CD4-positive, CD25-positive, alpha-beta regulatory T cell (primary cell): ENCODE measurements at places on chromosomes 7 and 10. TPM values are rescaled to one million over a fixed set of nuclear protein-coding genes. Genes with fewer than 3 reads are reported as not detected.

- peaks cover 10% of the 10 kb centered on the region for H3K4me1 ChIP-seq
- DNase-seq = no peak
- no peak overlapping the region for H3K4me3 ChIP-seq
- H3K27me3 ChIP-seq = no peaks in the 10 kb centered on the region
- H3K36me3 ChIP-seq = no peaks in the 10 kb centered on the region
Measured at GRCh38 chr7:157476654-157477549, 140.1 kb downstream of the DNAJB6 start.

DNA sequence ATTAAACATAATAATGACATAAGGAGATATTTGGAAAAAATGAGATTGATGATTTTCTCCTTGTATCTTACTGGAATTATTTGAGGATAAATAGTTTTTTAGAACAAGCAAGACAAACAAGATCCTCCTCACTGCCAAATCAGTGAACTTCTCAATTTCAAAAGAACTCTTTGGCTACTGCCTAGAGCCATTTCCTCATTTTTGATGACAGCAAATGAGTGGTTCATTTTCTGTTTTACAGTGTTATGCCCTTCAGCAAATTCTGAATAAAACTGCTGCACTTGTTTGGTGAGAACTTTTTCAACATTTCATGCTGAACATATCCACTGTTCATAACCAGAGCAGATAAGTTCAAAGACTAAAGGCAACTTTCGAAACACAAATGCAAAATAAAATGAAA is 42.5 kb upstream of the AHR start:
- peaks cover under 1% of the 10 kb centered on the region for H3K4me1 ChIP-seq
- H3K36me3 ChIP-seq = no peaks in the 10 kb centered on the region
- H3K4me3 ChIP-seq = no peak overlapping the region

DNA sequence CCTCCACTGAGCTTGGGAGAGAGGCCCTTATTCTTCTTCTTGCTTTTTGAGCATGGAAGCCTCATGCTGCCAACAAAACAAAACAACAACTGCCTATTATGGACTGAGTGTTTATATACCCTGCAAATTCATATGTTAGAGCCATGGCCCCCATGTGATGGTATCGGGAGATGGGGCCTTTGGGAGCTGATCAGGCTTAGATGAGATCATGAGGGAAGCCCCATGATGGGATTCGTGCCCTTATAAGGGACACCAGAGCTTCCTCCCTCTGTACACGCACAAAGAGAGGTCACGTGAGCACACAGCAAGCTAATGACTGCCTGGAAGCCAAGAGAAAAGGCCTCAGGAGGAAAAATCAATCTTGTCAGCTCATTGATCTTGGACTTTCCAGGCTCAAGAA is 235.0 kb downstream of the FANK1 start:
- DNase-seq = no peak
- H3K27ac ChIP-seq = no peak overlapping the region
- no peaks in the 10 kb centered on the region for H3K36me3 ChIP-seq

HOXA13 gene
- not detected for total RNA-seq

GRCh38 chr10:1343176-1343575 is 287.0 kb downstream of the WDR37 start:
- H3K4me3 ChIP-seq = no peak overlapping the region
- no peak for DNase-seq
- no peaks in the 10 kb centered on the region for H3K36me3 ChIP-seq
- H3K27ac ChIP-seq = no peak overlapping the region

GRCh38 chr10:51121861-51122260 is 47.6 kb downstream of the PRKG1 start:
- no peak overlapping the region for H3K27ac ChIP-seq
- H3K36me3 ChIP-seq = no peaks in the 10 kb centered on the region
- no peak for DNase-seq
- H3K4me1 ChIP-seq = no peaks in the 10 kb centered on the region

OGDHL gene
- total RNA-seq = not detected

- H3K27ac ChIP-seq = no peak overlapping the region
- H3K4me1 ChIP-seq = no peaks in the 10 kb centered on the region
- H3K4me3 ChIP-seq = no peak overlapping the region
- peaks cover 2% of the 10 kb centered on the region for H3K27me3 ChIP-seq
Measured at GRCh38 chr7:141263983-141264382, 190.1 kb downstream of the TMEM178B start.

DNA sequence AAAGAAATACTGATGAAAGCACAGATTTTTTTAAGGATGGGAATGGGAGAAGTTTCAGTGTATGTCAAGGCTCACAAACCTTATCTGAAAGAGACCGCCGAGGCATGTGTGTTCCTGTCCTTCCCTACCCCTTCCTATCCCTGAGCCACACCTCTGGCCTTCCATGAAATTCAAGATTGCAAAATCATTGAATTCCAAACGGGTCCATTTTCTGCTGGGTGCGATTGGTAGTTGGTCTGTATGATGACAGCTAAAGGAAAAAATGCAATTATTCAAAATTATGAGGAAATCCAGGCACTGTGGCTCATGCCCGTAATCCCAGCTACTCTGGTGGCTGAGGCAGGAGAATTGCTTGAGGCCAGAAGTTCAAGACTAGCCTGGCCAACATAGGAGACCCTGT is 170.1 kb downstream of the ARHGAP12 start:
- no peak overlapping the region for H3K4me3 ChIP-seq
- peak overlapping the region; percentile 57 for H3K27ac ChIP-seq
- no peaks in the 10 kb centered on the region for H3K27me3 ChIP-seq
- H3K36me3 ChIP-seq = no peaks in the 10 kb centered on the region
- peaks cover 18% of the 10 kb centered on the region for H3K4me1 ChIP-seq

GRCh38 chr7:15554744-15555143 is 7.1 kb downstream of the AGMO start:
- no peaks in the 10 kb centered on the region for H3K4me1 ChIP-seq
- H3K27me3 ChIP-seq = no peaks in the 10 kb centered on the region
- no peak for DNase-seq
- no peak overlapping the region for H3K27ac ChIP-seq
- H3K36me3 ChIP-seq = no peaks in the 10 kb centered on the region

PLAC9 gene
- not detected for total RNA-seq

- H3K36me3 ChIP-seq = no peaks in the 10 kb centered on the region
- H3K4me3 ChIP-seq = no peak overlapping the region
- H3K27me3 ChIP-seq = no peaks in the 10 kb centered on the region
- H3K4me1 ChIP-seq = no peaks in the 10 kb centered on the region
- H3K27ac ChIP-seq = no peak overlapping the region
- no peak for DNase-seq
Measured at GRCh38 chr7:110399421-110399820, 691.5 kb upstream of the LRRN3 start.

DNA sequence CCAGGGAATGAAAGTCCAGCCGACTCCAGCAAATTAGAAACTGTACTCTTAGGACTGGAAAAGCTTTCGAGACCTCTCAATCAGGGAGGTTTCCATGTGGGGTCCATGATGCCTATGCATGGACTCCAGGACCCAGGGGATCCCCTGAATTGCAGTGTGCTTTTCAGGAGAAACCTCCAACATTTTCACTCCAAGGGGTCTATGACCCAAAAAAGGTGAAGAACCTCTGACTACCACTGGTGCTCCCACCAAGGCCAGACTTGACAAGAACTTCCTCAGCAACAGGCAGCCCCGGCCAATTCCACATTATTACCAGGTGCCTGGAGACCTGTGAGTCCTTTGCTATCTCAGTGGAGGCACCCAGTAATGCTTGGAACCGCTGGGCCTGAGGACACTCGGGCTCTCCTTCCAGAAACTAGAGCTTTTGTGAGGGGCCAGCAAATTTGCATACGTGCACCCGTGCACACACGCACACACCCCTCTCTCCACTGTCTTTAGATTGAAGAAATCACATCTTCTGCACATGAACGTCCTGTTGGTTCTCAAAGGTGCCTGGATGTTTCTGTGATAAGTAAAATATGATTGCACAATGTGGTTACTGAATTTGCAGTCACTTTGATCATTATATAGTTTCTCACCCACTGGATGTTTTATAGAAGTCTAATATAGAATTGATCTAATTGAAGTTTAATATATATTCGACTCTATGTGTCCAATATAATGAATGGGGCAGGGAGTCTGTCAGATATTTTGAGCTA is 54.7 kb downstream of the SYPL1 start:
- peak overlapping the region; percentile 21 for H3K4me3 ChIP-seq
- no peaks in the 10 kb centered on the region for H3K27me3 ChIP-seq
- no peak for DNase-seq
- H3K27ac ChIP-seq = no peak overlapping the region

DNA sequence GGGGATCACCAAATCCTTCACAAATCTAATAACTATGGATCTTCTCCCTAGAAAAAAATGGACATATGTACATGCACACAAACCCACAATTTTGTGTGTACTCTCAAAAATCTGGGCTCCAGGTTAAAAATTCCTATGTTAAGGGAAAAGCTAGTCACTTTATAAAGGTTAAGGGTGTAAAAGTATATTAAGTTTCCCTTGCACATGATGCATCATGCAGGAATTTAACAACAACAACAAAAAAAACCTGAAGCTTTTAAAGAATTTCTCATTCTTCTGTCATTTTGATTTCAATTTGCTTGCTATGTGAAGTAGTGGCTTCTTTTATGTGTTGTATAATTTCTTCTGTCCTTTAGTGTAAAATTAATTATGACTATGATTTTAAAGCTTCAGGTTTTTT is 123.7 kb downstream of the CNOT4 start:
- H3K27me3 ChIP-seq = no peaks in the 10 kb centered on the region
- H3K4me1 ChIP-seq = no peaks in the 10 kb centered on the region
- H3K4me3 ChIP-seq = no peak overlapping the region

DNA sequence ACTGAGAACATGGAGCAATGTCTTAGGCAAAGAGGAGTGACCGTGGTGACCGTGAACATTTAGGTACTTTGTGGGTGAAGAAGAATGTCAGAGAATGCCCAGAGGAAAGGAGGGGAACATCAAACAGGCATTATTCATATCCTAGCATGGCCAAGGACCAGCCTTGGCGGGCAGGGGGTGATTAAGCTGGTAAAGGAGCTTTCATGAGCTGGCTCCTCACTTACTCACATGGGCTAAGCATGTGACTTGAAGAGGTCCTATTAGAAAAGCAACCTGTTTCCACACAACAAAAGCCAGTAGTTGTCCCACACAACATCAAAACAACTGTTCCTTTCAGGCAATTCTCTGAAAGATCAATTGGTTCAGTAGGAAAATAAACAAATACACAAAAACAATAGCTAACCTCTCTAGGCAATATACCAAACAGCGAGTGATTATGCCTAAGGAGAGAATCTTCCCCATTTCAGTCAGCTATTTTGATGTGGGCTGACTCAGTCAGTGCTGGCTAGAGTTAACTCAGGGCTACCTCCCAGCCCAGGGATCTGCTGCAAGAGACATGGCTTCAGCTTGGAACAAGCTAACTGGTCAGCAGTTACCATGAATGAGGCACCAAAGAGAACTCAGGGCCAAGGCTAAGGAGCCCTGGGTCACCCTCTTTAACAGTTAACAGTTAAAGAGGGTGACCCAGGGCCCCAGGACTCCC is 283.5 kb downstream of the ARHGAP12 start:
- DNase-seq = no peak
- H3K27me3 ChIP-seq = no peaks in the 10 kb centered on the region
- H3K36me3 ChIP-seq = no peaks in the 10 kb centered on the region
- H3K27ac ChIP-seq = no peak overlapping the region
- no peaks in the 10 kb centered on the region for H3K4me1 ChIP-seq
- H3K4me3 ChIP-seq = no peak overlapping the region

TRIM50 gene
- total RNA-seq = not detected

- H3K27me3 ChIP-seq = no peaks in the 10 kb centered on the region
- DNase-seq = no peak
- no peak overlapping the region for H3K4me3 ChIP-seq
- no peaks in the 10 kb centered on the region for H3K36me3 ChIP-seq
- H3K27ac ChIP-seq = no peak overlapping the region
Measured at GRCh38 chr10:82319562-82319961, 444.6 kb downstream of the NRG3 start.

GRCh38 chr10:29026065-29026797 is 262.6 kb upstream of the LYZL1 start:
- DNase-seq = no peak
- H3K27ac ChIP-seq = no peak overlapping the region
- H3K27me3 ChIP-seq = no peaks in the 10 kb centered on the region
- no peaks in the 10 kb centered on the region for H3K36me3 ChIP-seq
- no peaks in the 10 kb centered on the region for H3K4me1 ChIP-seq
- H3K4me3 ChIP-seq = no peak overlapping the region

- H3K27ac ChIP-seq = no peak overlapping the region
- H3K36me3 ChIP-seq = no peaks in the 10 kb centered on the region
- no peak for DNase-seq
Measured at GRCh38 chr10:35638101-35638500, 4.0 kb downstream of the FZD8 start.

TAS2R3 gene
- 0.59 TPM for total RNA-seq

LLCFC1 gene
- total RNA-seq = not detected

ZNF467 gene
- total RNA-seq = 1.1 TPM

DNA sequence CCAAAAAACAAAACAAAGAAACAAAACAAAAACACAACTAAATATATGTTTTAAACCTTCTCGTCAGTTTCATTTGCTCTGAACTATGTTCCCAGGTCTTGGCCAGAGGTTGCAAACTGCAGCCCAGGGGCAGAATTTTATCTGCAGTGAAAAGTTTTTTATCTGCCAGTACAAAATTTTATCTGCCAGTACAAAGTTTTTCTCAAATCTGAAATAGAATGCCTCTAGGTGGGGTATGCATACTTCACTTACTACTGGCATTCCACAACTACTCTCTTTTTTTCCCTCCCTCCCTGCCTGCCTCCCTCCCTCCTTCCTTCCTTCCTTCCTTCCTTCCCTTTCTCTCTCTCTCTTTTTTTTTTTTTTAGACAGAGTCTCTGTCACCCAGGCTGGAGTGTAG is 9.4 kb upstream of the CLDN3 start:
- H3K4me3 ChIP-seq = no peak overlapping the region
- no peak for DNase-seq
- no peaks in the 10 kb centered on the region for H3K36me3 ChIP-seq
- no peaks in the 10 kb centered on the region for H3K4me1 ChIP-seq
- no peak overlapping the region for H3K27ac ChIP-seq

DNA sequence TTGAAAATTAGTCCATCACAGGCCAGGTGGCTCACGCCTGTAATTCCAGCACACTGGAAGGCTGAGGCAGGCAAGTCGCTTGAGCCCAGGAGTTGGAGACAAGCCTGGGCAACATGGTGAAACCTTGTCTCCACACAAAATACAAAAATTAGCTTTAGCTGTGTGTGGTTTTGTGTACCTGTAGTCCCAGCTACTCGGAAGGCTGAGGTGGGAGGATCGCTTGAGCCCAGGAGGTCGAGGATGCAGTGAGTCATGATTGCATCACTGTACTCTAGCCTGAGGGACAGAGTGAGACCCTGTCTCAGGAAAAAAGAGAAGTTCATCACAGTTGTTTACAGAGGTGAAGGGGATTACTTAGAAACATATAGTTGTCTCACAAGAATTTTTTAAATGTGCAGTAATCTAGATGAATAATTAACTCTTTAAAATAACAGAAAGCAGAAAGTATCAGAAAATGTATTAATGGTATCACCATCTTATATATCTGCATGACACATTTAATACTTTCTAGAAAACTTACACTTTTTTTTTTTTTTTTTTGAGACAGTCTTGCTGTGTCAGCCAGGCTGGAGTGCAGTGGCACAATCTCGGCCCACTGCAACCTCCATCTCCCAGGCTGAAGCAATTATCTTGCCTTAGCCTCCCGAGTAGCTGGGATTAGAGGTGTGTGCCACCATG is 8.9 kb downstream of the LCOR start:
- H3K4me1 ChIP-seq = peaks cover 17% of the 10 kb centered on the region
- H3K27me3 ChIP-seq = no peaks in the 10 kb centered on the region
- H3K4me3 ChIP-seq = no peak overlapping the region
- no peak for DNase-seq
- no peaks in the 10 kb centered on the region for H3K36me3 ChIP-seq
